ENCODE measurements at places on chromosomes 6 and 20. TPM values are rescaled to one million over a fixed set of nuclear protein-coding genes. Genes with fewer than 3 reads are reported as not detected.

The GTF3C6 gene
- 67.9 TPM for total RNA-seq

DNA sequence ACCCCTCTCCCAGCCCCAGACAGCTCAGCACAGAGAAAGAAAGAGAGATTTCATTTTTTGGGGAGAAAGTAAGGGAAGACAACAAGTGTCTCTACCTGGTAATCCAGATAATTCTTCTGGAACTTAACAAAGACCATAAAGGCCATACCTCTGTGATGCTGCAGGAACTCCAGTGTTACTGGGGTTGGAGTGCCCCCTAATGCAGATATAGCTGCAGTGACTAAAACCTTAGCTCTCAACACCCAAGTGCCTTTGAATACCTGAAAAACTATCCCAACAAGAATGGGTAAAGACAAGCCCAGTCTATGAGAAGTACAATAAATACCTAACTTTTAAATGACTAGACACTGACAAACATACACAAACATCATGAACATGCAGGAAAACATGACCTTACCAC, 365.3 kb upstream of the PTCHD4 start:
- H3K36me3 ChIP-seq: no peaks in the 10 kb centered on the region
- no peaks in the 10 kb centered on the region for H3K4me1 ChIP-seq
- DNase-seq: no peak
- no peak overlapping the region for H3K4me3 ChIP-seq

GRCh38 chr20:45963059-45964005, 8.7 kb downstream of the ZNF335 start:
- no peaks in the 10 kb centered on the region for H3K27me3 ChIP-seq
- peak; percentile 39 for DNase-seq
- H3K4me1 ChIP-seq: no peaks in the 10 kb centered on the region
- H3K36me3 ChIP-seq: no peaks in the 10 kb centered on the region

GRCh38 chr20:22245139-22245538, 339.2 kb downstream of the FOXA2 start:
- no peaks in the 10 kb centered on the region for H3K36me3 ChIP-seq
- no peak overlapping the region for H3K27ac ChIP-seq
- H3K27me3 ChIP-seq: peaks cover 3% of the 10 kb centered on the region
- DNase-seq: no peak

The SLC12A5 gene
- total RNA-seq: 21.0 TPM
